ENCODE measurements at places on chromosomes 3 and 15.

DNA sequence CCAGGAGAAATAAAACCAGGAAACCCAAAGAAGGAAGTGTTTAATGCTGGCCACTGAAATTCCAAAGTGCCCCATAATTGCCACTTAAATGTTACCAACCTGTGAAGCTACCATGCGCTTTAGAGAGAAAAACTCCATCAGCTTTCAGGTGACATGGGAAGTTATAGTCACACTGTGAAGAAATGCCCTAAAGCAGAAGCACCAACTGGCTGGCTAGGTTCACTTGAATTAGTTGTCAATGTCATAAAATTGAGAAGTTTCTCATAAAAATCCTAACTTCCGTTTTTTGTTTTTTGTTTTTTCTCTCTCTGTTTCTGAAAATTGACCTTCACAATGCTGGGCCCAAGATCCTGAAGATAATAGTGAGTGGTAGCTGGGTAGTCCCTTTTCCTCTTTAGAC is 167.9 kb upstream of the CTNNB1 start:
- DNase-seq, result no peak

- DNase-seq, result peak; percentile 22
Observed at GRCh38 chr3:116140100-116140689, 305.1 kb downstream of the LSAMP start.

- DNase-seq, result peak; percentile 36
Observed at GRCh38 chr15:68578175-68578979, 416 bp upstream of the CORO2B start.

DNA sequence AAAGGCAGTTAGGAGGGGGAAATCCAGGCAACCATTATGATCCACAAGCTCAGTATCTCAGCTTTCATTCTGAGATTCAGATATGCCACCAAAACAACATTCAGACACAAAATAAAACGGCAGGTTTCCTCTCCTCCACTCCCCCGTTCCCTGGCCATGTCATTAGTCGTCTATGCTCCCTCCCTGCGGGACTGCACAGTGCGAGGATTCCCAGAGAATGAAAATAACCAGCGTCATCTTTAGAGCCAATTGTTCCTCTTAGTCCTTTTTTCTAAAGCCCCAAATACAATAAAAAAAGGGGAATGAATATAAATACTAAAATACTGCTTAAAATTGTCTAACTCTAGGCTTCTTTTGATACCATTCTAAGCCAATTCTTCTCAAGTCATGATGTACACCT is 7.8 kb upstream of the SLCO3A1 start:
- DNase-seq, result no peak

GRCh38 chr3:78178740-78179363 is 1139.0 kb downstream of the ROBO2 start:
- DNase-seq, result no peak

- no peak for DNase-seq
Observed at GRCh38 chr3:184778426-184779332, 33.3 kb upstream of the VPS8 start.

GRCh38 chr15:93997071-93997658 is 234.2 kb upstream of the MCTP2 start:
- peak; percentile 54 for DNase-seq

GRCh38 chr15:72203507-72203837 is 5.9 kb upstream of the GRAMD2A start:
- peak; percentile 99 for DNase-seq

- DNase-seq, result no peak
Observed at GRCh38 chr15:25812073-25812472, 51.1 kb downstream of the ATP10A start.

DNA sequence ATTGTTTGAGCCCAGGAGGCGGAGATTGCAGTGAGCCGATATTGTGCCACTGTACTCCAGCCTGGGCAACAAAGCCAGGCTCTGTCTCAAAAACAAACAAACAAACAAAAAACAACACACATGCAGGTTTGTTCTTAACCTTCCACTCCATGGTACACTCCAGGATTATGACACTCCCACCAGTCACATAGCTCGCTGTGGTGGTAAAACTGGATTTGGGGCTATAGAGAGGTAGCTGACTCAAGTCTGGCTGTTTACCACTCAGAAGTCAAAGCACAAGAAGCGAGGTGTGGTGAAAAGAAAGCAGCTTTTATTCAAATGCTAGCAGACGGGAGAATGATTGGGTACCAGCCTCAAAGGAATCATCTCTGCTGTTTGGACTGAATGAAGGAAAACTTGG is 49.0 kb upstream of the SIAH2 start:
- DNase-seq, result peak; percentile 51

DNA sequence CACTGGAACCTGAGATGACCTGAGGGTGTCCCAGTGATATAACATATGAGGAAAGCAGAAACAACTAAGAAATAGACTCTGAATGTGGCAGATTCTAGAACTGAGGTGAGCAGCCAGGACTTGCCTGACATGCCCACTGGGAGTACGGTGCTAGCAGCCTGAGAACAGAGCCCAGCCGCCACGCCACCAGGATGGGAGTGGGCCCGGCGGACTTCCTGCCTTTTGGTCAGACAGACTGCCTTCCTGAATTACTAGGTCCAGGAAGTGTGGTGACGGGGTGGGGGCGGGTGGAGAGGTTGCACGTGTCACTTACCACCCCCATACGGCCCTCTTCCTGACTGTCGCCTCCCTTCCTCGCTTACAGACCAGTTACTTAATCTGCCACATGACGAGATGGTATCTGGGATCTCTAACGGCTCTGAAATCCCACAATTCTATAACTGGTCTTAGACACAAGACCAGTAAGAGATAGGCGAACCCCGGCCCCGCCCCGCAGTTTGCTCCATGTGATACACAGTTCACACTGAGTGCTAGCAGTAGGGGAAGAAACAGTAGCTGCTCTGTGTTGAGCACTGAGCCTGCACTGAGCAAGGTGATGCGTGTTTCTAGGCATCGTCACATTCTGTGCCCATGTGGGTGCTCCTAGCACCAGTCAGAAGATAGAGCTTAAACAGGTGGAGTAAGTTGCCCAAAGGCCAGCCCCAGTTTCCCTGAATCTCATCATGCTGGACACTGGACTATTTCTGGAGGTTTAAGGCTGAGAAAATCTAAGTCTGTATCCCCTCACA is 95.7 kb downstream of the CPN2 start:
- no peak for DNase-seq

DNA sequence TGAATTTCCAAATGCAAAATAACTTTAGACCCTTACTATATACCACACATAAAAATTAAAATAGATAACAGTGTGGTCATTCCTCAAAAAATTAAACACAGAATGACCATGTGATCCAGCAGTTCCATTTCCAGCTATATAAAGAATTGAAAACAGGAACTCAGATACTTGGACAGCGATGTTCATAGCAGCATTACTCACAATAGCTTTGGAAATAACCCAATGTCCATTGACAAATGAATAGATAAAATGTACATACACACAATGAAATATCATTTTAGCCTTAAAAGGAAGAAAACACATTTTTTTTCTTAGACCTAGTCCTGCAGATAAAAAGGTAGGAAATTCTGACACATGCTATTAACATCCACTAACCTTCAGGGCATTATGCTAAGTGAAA is 26.7 kb downstream of the RAD51 start:
- DNase-seq, result no peak

DNA sequence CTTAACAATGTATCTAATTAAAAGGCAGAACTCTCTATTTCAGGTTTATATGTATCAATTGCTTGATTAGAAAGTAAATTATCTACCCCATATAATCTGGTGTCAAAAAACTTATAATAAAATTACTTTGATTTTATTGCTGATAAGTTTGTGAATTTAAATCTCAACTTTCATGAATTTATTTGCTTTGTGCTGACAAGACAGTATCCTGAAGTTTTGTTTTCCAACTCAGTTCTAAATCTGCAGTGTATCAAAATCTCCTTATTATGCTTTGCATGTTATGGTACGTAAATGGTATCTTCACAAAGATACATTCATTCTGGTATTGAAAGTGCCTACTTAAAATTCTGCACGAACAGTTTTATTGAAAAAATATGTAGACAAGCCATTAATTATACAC is 78.5 kb upstream of the ZNF717 start:
- no peak for DNase-seq

DNA sequence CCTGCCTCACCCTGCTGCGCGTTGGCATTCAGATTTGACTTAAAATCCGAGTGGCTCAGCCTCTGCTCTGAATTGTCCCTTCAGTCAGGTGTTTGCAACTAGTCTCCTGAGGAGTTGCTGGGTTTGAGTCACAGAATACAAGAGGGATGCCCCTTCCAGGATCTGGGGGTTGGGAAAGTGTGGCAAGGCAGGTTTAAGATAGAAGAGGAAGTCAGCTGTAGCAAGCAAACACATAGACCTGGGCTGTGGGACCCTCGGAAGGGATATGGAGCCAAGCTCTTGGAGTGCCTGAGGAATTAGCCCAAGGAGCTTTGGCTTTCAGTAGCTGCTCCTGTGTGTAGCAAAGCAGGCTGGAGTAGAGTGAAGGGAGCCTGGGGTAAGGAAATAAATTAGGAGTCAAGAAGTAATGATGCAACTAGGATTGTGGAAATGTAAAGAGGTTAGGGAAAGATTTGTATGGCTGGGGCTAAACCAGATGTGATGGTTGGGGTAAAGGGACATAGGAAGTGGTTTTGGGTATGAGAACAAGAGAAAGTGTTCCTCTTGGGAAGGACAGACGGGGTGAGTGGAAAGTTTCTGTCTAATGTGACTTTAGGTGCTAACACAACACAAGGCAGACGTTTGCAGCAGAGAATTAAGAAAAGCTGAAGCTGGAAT is 41.2 kb downstream of the RAB7A start:
- DNase-seq, result no peak

DNA sequence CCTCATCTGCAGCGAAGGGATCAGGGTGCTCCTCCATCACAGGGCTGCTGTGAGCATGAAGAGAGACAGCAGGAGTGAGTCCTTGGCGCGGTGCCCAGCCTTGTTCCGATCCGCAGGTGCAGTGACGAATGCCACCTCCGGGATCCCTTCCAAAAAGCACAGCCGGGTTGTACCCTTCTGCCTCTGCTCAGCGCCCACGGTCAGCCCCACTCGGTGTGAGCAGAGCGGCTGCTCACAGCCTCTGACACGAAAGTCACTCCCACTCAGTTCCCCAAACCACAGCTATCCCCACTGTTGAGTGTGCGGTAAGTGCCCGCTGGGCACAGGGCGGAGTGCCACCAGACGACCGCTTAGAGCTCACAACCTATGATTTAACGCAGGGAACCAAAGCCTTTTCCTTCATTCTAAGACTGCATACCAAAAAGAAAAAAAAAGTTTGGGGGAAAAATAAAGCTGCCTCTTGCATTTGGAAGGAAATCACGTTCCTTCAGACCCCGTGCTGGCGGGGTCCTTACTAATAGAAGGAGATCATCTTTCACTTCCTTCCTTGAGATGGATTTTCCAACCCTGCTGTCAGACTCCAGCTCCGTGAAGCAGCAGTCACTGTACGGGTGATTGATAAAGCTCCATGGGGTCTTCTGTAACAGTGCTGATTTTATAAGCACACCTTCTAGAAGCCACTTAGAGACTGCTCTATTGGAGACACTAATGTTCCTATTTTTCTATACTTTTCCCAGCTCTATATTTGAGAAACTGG is 34.7 kb upstream of the TUBGCP5 start:
- DNase-seq, result peak; percentile 4

DNA sequence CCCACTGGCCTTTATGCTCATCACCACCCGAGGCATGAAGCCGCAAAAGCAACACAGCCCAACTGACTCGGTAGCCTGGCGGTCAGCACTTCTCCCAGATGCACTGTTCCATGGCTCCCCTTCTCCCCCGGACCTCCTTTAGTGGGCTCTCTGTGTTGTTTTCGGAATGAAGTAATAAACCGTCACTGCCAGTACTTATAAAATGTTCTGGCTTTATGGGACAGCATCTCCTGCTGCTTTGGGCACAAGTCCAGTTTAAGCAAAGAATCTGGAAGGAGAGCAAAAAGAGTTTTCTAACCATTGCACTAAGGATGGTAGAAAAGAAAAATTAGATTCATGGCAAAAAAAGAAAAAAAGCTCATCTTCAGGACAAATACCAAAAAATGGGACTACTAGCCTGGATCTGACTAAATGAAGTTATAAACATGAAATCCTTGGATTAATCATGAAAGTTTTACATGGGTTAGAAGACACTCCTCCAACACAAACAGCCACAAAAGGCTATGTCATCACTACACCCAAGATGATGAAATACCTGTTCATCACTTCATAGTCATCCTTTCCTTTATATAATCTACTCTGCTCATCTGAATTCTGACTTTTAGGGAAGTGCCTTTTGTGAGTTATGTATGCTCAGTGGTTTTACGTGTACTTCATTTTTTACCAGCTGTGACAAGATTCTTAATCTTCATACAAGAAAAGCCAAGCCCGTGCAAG is 89.5 kb upstream of the UBE2E2 start:
- DNase-seq, result peak; percentile 93

DNA sequence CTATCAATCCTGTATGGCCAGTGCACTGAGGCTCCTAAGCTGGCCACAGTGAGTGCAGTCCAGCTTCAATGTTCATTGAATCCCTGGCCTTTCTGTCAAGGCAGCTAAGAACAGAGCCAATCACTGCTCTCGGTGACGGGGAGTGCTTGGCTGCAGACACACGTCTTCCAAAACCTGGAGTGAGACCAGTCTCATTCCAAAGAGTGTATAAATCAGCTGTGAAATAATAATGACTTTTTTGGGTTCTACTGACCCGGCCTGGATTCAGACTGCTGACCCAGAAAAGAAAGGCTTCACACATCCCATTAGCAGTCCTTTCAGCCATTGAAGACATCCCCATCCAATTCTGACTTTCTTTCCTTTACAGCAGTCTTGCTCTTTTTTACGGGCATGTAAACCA is 665.5 kb downstream of the GBE1 start:
- no peak for DNase-seq

GRCh38 chr3:143084856-143085731 is 34.5 kb upstream of the CHST2 start:
- peak; percentile 71 for DNase-seq

DNA sequence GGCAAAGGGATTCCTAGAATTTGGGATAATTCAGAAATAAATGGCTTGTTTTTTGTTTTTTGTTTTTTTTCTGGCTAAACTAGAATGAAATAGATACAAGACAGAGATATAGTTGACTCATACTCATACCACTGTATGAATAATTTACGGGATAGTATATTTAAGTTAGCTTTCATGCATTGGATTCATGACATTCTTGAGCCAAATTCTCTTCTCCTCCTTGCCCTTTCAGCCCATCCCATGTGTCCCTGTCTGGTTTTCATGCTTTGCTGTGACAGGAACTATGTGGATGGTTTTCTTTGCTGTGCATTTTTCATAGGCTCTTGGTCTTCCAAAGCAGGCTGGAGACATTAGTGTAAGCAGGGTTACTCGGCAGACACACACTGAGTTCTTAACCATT is 66.6 kb upstream of the UMPS start:
- DNase-seq, result peak; percentile 27

GRCh38 chr3:69240651-69241568 is 118.5 kb upstream of the LMOD3 start:
- DNase-seq, result no peak

Data from epithelial cell of esophagus (primary cell).